ENCODE measurements at places on chromosomes 6 and 20. TPM values are rescaled to one million over a fixed set of nuclear protein-coding genes. Genes with fewer than 3 reads are reported as not detected.
A peak's percentile ranks its signal among the peaks of the same experiment; 100 is the strongest.

Gene WRNIP1
- polyA plus RNA-seq, result 57.8 TPM

Gene EMILIN3
- 11.5 TPM for polyA plus RNA-seq

Gene PLG
- 10.2 TPM for polyA plus RNA-seq

- DNase-seq, result no peak
Observed at GRCh38 chr6:168364793-168365421, 45.3 kb upstream of the DACT2 start.

DNA sequence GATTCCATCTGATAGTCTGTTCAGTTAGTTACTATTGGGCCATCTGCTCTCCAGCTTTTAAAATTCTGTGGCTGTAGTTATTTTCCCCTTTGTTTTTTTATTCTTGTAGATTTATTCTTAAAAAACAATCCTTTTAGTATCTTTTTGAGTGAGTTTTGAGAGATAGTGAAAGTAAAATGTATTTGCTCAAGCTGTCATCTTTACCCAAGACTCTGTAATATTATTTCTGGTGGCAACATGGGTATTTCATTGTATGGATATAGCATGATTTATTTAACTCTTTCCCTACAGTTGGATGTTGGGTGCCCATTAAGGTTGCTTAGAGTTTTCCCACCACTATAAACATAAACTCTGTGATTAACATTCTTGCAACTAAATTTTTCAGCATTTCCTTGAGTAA, 24.6 kb downstream of the STK4 start:
- no peak for DNase-seq

Gene SLC22A16
- 0.33 TPM for polyA plus RNA-seq

Gene ZDHHC14
- polyA plus RNA-seq, result 17.9 TPM

Gene GSTA2
- 0.43 TPM for polyA plus RNA-seq

Gene RNASET2
- polyA plus RNA-seq, result 68.8 TPM

GRCh38 chr6:158853072-158853879, 34.1 kb upstream of the EZR start:
- DNase-seq, result peak; percentile 75

DNA sequence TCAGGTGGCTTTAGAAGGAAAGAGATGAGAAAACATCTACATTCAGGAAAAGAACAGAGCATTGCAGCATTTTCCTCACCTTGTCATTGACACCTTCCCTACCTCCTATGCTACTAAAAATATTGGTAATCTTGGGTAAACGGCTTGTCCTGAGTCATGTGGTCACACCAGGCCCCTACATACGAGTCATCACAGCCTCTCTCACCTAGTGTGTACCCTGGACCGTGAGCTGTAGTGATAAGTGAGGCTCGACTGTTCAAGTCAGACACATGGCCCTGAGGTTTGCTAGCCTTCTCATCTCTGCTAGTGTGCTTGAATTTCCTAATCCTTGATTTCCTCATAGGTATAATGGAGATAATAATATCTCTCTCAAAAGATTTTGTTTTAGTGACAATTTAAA, 29.6 kb upstream of the TMEM244 start:
- DNase-seq, result no peak

DNA sequence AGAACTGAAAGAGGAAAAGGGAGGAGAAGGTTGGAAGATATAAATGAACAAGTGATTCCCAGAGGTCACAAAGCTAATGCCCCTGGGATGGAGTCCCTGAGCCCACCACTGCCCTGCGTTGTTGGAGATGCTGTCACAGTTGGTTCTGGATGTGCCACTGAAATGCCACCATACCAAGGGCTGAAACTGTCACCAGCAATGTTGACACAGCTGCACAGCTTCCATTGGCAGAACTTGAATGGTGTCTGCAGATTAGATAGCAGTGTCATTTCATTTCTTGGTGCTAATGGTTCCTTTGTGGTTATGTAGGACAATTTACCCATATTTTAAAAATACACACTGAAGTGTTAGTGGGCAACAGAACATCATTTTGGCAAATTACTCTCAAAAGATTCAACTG, 120.7 kb downstream of the TBXT start:
- DNase-seq, result no peak

DNA sequence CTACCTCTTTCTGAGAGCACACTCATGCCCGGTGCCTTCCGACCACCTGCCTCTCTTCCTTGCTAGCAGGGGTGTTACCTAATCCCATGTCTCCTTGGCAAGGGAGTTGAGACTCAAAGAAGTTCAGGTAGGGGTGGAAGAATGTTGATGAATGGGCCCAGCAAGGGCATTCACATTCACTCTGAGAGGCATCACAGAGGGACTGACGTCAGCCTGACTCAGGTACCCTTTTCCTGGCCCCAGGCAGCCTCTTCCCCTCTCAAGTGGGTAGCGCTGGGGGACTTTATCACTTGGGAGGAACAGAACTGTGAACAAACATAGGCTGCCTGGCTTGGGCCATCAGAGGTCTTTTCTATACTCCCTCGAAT, 35.3 kb downstream of the HM13 start:
- DNase-seq, result no peak

Gene OTOR
- 0.20 TPM for polyA plus RNA-seq

Gene GABRR1
- polyA plus RNA-seq, result 2.1 TPM

DNA sequence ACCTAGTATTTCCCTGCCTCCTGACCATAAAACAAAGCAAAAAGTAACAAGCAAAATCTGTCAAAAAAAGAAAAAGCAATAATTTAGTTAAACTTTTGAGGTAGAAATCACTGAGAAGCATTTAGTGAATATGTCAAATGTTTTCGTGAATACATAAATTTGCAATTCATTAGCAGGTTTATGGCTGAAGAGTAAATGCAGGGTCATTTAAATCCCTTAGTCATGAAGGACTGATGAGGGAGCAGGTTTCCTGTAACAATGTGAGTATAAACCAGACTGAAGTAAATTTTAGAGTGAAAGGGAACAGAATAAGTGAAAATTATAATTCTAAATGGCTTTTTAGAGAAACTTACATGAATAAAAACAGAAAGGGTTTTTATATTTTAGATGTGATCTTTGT, 313.5 kb upstream of the MANEA start:
- DNase-seq, result no peak

DNA sequence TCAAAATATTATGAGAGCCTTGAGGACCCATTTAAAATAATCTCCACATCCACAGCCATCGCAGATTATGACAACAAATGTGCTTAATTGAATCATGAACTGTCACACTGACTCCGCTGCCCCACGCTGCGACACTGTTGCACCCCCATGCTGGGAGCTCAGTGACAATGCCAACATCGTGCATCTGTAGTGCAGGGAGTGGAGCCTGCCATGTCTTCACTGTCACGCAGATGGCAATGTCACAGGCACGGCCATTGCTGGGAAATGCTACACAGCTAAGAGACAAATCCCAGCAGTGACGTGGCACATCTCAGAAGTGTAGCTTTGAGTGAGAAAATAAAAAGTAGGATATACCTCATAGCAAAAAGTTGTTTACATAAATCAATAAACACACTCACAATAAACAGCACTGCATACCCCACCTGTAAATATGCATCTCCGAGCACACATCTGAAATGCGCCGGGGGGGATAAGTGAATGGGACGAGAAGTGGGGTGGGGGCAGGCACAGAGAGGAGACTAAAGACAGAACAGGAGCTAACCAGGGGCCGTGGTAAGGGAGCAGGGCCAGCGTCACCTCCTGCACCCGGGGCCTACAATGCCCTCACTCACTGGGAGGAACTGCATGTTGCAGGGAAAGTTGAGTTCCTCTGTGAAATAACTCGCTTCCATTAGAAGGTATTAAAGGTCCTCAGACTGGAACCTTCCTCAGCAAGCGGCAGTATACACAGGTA, 349.9 kb downstream of the THBS2 start:
- DNase-seq, result no peak

Gene SF3B5
- 157 TPM for polyA plus RNA-seq

DNA sequence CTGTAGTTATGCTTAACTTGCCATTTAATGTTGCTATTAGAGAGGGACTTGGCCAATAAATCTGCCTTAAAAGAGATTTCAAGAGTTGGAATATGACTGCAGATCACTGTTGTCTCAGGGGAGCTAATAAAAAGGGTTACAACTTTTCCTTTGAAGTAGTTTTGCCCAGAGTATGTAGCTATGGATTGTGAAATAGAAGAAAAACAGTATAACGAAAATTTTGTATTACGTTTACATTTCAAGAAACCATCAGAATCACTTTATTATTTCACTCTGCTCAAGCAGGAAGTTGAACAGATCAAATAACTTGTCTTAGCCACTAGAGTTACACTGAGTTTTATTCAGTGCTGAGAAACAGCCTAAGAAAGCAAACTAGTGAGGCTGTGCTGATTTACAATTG, 3.0 kb upstream of the ZSCAN26 start:
- no peak for DNase-seq

Gene NKX2-2
- polyA plus RNA-seq, result not detected

DNA sequence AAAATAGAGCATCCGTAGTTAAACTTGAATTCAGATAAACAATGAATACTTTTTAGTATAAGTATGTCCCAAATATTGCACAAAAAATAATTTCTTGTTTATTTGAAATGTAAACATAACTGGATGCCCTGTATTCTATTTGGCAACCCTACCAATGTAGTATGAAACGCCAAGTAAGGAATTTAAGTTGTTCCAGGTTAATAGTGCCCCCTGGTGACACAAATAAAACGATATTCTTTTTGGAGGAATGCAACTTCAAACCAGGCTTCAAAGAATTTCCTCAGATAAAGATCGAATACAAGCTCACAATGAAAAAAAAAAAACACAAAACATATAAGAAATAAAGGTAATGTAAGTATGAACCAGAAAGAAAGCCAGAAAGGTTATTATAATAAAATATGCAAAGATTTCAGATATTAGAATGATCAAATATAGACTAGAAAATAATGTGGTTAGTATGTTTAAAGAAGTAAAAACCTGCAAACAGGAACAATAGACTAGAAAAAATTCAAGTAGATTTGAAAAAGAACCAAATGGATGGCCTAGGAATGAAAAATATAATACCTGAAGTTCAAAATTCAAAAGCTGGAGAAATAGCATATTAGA, 18.4 kb upstream of the AKAP7 start:
- DNase-seq, result no peak

- DNase-seq, result peak; percentile 72
Observed at GRCh38 chr6:35596448-35597442, 84.0 kb upstream of the TULP1 start.

Gene VARS1
- polyA plus RNA-seq, result 61.2 TPM

Gene PGBD1
- polyA plus RNA-seq, result 11.1 TPM

Gene KIF25
- polyA plus RNA-seq, result 0.44 TPM

Gene ISM1
- polyA plus RNA-seq, result 3.9 TPM

Gene SLC22A23
- 15.8 TPM for polyA plus RNA-seq

GRCh38 chr6:125375821-125376220, 74.1 kb upstream of the HDDC2 start:
- DNase-seq, result no peak

GRCh38 chr6:144756469-144756868, 471.3 kb downstream of the UTRN start:
- no peak for DNase-seq

DNA sequence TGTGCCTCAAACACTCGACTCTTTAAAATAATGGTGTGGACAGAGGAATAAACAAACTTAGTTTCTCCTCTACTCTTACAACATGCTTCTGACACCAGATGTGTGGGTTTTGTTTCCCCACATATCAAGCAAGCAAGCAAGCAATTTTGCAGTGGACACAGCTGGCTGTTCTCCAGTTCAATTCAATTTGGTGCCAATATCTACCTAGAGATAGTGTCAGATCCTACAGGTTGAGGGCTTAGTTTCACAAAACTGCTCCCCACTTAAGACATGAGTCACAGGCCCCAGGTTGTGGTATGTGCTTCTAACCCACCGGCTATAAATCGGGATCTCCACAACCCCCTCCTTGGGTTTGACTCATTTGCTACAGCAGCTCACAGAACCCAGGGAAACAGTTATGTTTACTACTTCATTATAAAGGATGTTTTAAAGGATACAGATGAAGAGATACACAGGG, 131.4 kb upstream of the TRAF3IP2 start:
- DNase-seq, result no peak

DNA sequence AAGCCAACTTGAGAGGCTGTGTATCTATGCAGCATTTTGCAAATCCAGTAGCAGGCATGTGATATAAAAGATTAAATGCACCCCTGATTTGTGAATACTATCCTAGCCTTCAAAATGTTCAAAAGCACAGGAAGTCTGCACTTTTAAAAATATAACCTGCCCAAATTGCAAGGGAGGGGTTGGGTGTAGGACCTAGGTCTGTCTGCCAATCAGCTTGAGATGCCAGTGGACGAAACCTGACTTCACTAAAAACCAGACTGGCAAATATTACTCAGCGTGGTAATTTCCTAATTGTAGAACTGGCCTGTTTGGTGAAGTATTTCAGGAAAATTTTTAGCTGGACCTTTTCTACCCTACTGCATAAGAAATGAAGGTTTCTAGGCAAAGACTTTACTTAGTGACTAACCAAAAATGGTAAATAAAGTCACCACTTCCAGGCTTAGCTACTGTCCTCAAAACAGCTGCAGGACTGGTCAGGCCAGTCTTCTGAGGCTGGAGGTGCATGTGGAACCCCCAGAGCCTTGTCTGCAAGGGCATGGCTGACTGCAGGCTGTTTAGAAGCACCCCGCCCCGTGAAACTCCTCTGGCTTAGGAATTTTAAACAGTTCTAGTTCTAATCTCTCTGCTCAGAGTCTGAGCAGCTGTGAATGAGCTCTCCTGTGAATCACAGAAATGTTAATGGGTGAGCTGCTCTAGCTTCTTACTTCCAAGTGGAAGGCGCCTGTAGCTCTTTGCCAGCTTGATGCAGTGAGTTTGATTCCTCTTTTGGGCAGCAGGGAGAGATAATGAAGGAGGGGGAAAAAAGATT, 104.4 kb upstream of the ESR1 start:
- no peak for DNase-seq

DNA sequence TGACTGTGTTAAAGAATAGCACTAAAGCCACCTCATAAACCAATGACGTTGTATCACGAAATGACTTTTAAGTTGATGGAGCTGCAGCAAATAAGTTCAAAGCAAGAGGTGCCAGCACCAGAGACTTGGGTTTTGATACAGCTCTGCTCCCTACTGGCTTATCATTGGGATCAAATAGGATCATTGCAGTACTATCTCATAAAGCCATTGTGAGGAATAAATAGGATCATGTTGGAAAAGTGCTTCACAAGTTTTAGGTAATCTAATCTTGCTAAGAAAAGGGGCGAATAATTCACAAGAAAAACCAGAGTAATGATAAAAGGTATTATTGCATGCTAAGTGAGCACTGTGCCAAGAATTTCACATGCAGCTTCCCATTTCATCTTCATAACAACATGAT, 10.4 kb upstream of the CEP85L start:
- DNase-seq, result no peak

GRCh38 chr6:166258854-166259276, 49.3 kb downstream of the PRR18 start:
- no peak for DNase-seq

GRCh38 chr6:21396313-21396712, 197.2 kb upstream of the SOX4 start:
- DNase-seq, result no peak

- no peak for DNase-seq
Observed at GRCh38 chr6:13248994-13249393, 79.3 kb downstream of the TBC1D7 start.

- DNase-seq, result no peak
Observed at GRCh38 chr20:60990061-60990460, 262.0 kb upstream of the CDH4 start.

Gene DEFB127
- polyA plus RNA-seq, result not detected

GRCh38 chr6:24251339-24251738, 106.5 kb downstream of the DCDC2 start:
- DNase-seq, result no peak

Gene TFAP2D
- polyA plus RNA-seq, result not detected
